Stimulated activated naive CD8-positive, alpha-beta T cell treated with anti-CD3 and anti-CD28 coated beads, Interleukin-15, Interleukin-2, amounts not matched to agents 100 U/mL and 50 U/mL, for 24 hours (primary cell): ENCODE measurements at places on chromosomes 7 and 10.

DNA sequence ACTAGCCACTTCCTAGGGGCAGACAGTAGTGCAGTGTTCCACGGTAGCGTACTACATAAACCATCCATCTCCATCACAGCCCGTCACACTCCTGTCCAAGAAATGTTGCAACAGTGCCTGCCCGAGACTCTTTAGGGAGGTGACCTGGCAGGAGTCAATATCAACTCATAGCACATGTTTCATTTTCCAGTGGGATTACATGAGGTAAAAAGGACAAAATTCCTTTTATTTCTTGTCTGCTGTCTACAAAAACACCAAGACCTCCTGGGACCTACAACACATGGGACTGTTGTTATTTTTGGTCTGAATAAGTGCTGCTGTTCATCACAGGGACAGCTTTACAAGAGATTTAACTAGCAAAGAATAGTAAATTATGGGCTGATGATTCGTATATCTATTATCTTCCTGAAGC lies 99.9 kb downstream of the MPP7 start:
- DNase-seq, result no peak

DNA sequence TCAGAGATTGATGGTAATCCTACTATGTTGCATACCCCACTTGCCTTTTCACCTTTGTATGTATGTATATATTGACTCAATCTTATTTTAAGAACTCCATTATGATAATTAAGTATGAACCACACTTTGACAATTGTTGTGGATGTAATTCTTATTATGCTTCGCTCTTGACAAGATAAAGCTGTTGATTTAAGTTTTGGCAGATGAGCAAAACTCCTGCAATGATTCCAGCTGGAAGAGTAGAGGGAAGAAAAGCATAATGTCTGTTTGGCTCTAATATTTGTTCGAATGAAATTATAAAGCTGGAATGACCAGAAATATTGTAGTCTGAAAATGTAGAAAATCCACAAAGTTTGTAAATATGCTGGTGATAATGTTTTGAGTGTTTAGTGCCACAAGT lies 83.8 kb upstream of the AKR1E2 start:
- no peak for DNase-seq

- DNase-seq, result no peak
Observed at GRCh38 chr7:130923365-130923764, 189.4 kb upstream of the KLF14 start.

- peak; percentile 20 for DNase-seq
Observed at GRCh38 chr7:127850195-127850594, 181.0 kb downstream of the LRRC4 start.

- no peak for DNase-seq
Observed at GRCh38 chr7:92634205-92634604, 44.0 kb upstream of the FAM133B start.

DNA sequence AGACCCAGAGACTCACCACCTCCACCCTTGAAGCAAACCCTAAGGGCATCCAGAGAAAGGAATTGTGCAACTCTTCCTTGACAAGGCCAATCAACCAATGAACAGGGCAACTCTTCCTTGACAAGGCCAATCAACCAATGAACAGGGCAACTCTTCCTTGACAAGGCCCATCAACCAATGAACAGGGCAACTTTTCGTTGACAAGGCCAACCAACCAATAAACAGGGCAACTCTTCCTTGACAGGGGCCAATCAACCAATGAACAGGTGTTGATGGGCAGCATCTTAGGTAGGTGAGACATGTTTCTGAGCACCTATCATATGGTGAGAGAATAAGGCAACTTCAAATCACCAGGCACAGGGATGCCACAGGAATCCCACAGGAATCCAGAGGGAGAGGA lies 181.5 kb upstream of the RNF32 start:
- DNase-seq, result no peak

DNA sequence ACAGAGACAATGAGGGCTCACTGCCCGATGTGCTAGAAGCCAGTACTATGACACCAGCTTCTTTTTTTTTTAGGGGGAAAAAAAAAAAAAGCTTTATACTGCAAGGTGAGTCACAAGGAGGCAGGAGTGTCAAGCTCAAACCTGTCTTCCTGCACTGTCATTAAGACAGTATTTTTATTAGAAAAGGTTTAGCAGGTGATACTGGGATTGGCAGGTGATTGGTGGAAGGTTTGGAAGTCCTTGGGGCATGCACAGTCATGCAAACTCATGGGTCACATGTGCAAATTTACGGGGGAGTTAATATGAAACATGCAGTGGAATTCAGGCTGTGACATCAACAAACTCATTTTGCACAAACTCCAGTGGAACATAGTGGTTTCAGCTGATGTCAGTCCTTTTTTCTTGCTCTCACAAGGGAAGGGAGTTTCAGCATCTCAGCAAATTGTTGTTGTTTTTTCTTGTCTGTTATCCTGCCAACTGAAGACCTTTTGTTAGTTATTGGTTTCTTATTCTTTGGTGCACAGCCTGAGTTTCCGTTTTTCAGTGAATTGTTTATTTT lies 530.6 kb downstream of the ANKRD7 start:
- no peak for DNase-seq

DNA sequence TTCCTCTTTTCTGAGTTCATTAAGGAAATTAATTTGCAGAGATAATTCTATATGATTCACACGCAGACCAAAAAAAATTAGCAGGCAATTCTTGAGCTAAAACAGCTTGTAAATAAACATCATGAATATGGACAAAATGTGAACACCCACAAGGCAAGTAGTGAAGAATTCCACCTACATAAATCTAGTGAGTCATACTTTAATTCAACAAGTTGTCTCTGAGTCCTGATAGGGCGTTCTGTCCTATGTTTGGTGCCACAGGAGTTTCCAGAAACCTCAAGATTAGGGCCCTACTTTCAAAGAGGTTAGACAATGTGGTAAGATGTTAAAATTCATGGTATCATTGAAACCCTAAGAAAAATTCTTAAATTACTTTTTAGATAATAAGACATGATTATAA lies 122.3 kb downstream of the SGMS1 start:
- no peak for DNase-seq

GRCh38 chr7:13197501-13197900 lies 510.1 kb downstream of the ARL4A start:
- DNase-seq, result no peak

DNA sequence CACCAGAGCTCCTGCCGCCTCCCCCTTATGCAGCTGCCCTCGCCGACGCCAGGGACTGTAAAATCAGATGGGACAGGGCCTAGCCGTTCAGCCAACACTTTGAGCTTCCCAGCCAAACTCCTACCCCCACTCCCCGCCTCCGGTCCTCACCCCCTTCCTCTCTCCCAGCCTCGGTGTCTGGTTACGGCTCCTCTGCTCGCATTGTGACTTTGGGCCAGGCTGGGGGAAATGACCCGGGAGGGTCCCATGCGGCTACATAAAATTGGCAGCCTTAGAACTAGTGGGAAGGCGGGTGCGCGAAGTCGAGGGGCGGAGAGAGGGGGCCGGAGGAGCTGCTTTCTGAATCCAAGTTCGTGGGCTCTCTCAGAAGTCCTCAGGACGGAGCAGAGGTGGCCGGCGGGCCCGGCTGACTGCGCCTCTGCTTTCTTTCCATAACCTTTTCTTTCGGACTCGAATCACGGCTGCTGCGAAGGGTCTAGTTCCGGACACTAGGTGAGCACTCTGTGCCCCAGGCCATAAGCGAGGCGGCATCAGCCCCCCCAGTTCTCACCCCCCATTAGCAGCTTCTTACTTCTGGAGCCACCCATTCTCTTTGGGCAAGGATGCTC lies at the start of gene KAZALD1:
KAZALD1 (plus strand) TSS at position 366 of the 608 bp plus-strand sequence. CDS start 604 bp downstream, outside the sequence.
- no peak for DNase-seq

- DNase-seq, result no peak
Observed at GRCh38 chr7:128227271-128227670, 13.8 kb upstream of the LEP start.

DNA sequence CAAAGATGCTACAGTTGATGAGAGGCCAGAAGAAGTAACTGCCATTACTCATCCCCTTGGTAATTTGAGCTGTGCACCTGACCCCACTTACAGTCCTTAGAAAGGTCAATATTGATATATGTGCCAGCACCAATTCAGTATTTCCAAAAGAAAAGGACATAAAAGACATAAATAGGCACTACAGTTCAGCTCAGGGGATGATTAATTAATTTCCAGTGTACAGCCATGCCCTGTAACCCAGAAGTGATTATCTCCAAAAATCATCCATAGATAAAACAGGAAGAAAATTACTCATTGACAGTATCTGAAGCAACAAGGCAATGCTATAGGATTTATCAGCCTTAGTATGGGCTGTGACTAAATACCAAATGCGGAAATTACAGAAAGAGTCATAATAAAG lies 82.4 kb downstream of the PHYHIPL start:
- no peak for DNase-seq

DNA sequence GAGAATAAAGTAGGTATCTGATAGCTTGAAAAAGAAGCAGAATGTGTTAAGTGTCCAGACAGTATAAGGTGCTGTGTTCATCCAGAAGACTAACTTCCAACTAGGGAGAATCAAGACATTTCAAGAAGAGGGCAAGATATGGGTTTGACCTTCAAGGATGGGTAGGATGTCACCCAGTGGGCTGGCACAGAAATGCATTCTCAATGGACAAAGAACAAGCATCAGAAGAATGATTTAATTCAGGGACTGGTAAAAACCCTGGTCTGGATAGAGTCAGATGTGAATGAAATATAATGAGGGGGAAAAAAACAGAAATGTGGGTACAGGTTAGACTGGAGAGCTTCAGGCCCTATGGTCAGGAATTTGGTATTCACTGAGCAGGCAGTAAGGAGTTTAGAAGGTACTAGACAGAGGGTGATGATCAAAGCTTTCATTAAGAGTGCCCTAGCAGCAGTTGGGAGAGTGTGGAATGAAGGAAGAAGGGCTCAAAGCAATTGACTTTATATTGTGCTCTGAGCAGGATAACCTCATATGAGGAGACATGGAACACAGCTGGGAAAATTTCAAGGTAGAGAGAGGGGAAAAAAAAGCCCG lies 180.7 kb upstream of the ANK3 start:
- no peak for DNase-seq

DNA sequence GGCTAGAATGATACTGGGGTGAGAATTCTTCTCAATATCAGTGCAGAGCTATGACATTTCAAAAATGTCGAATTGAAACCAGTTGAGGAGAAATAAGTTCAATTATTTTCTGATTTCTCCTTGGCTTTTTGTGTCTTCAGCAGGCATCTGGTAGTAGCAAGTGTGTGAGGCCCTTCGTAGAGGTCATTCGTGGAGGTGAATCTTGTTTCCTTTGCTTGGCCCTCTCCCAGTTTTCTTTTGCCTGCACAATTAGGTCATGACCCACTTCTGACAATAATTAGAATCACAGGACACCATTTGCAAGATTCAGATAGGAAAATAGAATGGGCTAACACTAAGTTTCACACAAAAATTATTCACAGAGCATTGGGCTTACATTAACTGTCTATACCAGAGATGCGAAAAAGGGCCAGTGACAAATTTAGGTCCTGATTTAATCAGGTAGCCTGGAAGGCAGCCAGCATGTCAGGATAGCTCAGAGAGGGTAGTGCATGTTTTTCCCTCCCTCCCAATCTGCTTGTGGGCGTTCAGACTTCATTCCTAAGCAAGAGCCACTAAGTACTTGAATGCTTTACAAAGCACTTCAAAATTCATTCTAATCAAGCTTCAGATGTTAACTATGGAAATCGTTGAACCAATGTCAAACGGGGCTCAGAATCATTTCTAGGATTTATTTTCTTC lies 24.0 kb upstream of the A1CF start:
- no peak for DNase-seq
